Renal pelvis (tissue), 12 donors: ENCODE measurements at places on chromosomes 4 and X. TPM values are rescaled to one million over a fixed set of nuclear protein-coding genes. Genes with fewer than 3 reads are reported as not detected.

GRCh38 chr4:6453688-6453990 lies 18.8 kb downstream of the PPP2R2C start:
- no peak for DNase-seq

DNA sequence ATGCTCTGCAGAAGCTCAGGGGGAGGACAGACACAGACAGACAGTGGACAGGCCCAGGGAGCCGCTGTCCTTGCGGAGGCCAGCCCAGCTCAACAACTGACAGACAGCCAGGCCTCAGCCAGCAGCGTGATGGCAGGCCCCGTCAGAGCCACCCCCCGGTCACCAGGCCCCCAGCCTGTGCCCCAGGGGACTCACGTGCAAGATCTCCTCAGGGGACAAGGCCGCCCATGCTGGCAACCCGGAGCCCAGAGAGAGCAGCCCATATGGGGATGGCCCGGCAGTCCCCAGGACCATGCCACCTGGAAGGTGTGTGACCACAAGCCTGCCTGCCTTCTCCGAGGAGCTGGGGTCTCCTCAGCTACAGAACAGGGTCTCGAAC lies 28.0 kb upstream of the MXD4 start:
- no peak for DNase-seq

GRCh38 chr4:103498161-103499070 lies 221.4 kb downstream of the TACR3 start:
- DNase-seq: no peak

DNA sequence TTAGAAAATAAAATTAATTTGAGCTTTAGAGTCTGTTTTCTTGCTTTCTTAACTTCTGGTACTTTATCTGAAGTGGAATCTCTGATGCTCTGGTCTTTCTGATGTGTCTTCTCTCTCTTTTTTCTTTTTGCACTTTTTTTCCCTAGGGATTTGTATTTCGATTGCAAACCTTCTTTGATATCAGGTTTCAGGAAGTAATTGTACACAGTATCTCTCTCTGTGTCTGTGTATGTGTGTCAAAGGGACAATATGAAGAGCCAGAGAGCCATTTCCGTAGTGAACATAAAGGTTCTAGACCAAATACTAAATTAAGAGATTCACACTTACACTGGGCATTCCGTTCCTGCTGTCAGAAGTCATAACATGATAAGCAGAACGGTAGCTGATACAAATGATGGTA lies 325.0 kb downstream of the PCDH7 start:
- DNase-seq: no peak

DNA sequence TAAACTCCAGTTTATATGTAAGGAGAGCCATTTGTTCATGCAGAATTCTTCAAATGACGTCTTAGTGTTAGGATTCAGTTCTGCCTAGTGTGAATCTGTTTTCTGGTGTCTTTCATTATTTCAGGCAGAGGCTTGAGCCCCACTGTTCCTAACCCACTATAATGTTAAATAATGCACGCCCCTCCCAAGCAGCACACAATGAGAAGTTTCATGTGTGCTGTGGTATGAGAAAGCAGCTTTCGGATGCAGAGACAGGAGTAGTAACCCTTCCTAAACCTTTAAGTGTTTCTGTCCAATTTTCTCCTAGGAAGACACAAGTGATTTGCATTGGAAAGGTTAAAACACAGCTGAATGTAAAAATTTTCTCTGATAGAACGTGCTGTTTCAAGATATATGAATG lies 54.5 kb downstream of the TRIM2 start:
- DNase-seq: no peak

The MUC7 gene
- 0.09 TPM for polyA plus RNA-seq

GRCh38 chr4:142596121-142596520 lies 250.0 kb downstream of the INPP4B start:
- DNase-seq: no peak

DNA sequence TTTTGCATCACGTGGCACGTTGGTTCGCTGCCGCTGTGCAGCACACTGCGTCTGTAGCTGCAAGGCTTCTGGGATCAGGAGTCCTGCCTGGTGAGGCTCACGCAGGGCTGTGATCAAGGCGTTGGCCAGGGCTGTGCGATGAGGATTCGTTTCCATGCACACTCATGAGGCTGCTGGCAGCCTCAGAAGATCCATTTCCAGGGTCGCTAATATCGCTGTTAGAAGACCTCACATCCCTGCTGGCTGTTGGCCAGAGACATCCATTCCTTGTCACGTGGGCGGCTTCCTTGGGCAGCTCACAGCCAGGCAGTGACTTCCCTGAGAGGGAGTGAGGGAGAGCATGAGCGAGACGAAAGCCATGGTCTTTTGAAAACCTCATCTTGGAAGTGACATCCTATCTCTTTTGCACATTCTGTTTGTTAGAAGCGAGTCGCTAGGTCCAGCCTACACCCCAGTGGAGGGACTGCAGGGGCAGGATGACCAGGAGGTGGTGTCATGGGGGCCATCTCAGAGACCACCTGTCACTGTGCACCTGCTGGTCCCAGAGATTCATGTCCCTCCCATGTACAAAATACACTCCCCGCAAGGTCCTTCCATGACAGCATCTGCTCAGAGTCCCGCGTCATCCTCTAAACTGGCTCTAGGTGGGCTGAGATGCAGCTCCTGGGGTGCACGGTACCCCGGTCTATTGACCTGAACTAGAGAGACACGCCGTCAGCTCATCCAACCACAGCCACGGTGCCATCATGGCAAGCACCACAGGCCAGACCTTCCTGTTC lies 12.2 kb downstream of the RGS12 start:
- DNase-seq: peak; percentile 64

The ABCG2 gene
- 6.3 TPM for polyA plus RNA-seq

- DNase-seq: peak; percentile 72
Measured at GRCh38 chrX:108224727-108225621, 133.4 kb downstream of the ATG4A start.
